KBM-7 (cell line): ENCODE measurements at places on chromosomes 1 and 21.

DNA sequence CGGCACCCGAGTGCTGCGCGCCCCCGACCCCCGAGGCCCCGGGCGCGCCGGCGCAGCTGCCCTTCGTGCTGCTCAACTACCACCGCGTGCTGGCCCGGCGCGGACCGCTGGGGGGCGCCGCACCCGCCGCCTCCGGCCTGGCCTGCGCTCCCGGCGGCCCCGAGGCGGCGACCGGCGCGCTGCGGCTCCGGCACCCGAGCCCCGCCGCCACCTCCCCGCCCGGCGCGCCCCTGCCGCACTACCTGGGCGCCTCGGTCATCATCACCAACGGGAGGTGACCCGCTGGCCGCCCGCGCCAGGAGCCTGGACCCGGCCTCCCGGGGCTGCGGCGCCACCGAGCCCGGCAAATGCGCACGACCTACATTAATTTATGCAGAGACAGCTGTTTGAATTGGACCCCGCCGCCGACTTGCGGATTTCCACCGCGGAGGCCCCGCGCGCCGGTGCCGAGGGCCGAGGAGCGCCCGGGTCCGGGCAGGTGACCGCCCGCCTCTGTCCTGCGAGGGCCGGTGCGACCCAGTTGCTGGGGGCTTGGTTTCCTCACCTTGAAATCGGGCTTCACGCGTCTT, 49.0 kb downstream of the SIM2 start:
- peak; percentile 46 for DNase-seq

GRCh38 chr1:20386323-20387081, 95.8 kb downstream of the VWA5B1 start:
- DNase-seq, result no peak

DNA sequence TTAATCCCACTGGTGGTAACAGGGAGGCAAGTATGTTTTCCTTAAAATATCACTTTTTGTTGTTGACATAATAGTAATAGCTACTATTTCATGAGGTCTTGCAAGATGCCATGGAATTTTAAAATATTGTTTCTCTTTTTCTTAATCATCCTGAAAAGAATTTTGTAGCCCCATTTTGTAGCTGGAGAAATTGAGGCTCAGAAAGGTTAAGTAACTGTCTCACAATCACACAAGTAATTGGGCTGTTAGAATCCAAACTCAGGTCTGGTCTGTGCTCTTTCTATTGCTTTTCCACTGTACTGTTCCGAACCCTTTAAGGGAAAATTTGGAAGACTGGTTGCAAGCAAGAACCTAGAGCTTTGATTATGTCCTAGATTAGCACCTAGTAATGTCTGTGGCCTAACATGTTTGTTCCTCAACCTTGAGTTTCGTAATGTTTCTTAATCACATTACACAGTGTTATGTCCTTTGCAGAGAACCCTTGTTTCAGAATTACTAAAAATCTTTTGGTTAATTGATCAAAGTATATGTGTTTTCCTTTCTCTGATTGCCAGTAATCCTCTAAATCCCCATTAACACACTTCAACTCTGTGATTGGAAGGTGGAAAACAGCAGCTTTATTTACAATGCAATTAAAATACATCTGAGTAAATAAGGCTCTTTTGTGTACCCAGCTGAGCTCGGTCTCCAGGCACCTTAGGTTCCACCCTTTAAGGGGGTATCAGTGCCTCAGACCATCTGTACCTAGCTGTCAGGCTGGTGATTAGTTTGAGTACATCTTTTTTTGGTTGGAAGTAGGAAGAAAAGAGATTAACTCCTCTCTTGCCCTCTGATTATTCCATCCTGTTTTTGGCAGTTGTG, 10.4 kb downstream of the LRRC42 start:
- DNase-seq, result no peak

DNA sequence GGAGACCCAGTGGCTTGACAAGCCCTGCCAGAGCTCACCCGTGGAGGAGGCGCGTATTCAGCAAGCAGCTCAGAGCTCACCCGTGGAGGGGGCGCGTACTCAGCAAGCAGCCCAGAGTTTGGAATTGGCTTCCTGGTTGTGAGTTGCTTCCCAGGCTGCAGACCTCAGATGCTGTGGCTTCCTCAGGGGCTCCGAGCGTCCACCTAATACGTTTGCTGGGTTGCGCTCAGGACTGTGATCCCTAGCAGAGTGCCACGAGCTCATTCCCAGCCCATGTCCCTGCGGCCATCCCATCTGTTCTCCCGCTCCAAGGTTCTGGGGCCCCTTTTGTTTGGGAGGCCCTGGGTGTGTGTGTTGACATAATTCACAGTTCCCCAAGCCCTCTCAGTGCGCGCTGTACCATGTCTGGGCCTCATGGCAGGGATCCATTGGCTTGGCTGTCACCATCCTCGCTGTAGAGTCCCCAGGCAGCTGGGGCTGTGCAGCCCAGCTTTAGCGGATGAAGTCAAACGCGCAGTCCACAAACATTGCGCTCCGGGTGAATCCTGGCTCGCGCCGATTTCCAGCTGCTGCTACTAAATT, 3.6 kb downstream of the AJAP1 start:
- no peak for DNase-seq

- no peak for DNase-seq
These were observed 20.5 kb downstream of the MX1 start for GRCh38 chr21:41446586-41446985.

GRCh38 chr21:26840912-26841311, 4.3 kb downstream of the ADAMTS1 start:
- DNase-seq, result no peak

- no peak for DNase-seq
These were observed 338.0 kb downstream of the MATN1 start for GRCh38 chr1:30385246-30385995.

DNA sequence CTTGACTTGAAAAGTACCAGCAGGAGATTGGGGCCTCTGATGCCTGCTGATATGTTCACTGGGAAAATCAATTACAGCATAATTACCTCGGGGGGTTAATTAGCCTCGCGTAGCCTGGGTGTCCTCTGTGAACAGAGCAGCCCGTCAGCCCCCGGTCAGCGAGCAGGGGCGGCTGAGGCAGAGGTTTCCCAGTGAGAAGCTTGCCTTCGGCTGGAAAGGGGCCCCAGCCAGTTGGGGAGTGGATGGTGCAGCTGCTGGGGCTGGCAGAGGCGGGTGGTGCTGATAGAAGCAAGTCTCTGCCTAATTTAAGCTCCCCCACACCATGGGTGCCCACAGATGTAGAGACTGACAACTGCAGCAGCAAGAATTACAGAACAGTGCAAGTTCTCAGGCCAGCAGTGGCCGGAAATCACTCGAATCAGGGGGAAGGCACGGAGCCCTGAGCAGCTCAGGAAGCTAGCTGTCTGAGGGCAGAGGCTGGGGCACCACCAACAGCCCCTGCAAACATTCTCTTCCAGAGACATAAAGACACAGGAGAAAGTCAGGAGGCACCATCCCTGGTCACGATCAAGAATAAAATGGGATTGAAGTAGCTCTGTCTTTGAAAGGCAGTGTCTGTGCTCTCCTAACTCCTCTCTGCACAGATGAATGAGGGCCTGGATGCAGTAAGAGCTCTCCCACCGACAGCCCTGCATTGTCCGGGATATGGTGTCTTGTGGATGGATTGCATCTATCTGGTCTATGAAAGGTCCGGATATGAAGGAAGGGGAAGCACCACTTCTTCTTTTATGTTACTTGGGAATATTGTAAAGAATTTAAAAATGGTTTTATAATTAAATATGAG, 166.5 kb upstream of the CD34 start:
- DNase-seq, result no peak

DNA sequence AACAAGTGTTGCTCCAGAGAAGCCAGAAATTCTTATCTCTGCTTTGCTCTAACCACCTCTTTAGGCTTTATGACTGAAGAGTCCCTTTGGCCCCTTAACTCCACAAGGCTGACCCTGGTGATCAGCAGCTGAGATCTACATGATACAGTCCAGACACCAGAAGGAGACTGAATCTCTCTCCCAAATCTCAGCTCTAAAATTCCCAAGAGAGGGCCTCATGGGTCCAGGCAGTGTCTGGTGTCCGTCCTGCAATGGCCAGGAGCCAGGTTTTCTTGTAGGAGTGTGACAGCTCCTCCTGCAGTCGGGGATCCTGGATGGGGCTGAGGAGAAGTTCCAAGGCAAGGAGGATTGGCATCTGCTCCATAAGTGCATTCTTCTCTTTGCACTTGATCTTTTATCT, 35.3 kb downstream of the L1TD1 start:
- no peak for DNase-seq

DNA sequence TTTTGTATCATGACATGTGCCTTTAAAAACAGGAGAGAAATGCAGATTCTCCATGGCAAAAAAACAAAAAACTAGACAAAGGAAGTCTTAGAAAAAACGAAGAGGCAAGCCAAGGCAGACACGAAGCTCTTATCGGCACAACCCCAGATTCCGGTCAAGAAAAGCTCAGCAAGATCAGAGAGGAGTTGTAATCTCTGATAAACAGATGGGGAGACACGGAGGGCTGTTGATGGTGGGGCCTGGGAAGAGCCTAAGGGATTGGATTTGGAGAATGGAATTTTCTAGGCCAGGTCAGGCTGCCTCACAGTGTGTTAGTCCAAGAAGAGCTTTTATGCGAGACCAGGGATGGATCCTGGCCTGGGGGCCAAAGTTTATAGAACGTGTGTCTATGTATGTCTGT, 96.2 kb upstream of the AKT3 start:
- DNase-seq, result no peak

- DNase-seq, result no peak
These were observed 85.9 kb upstream of the SLC25A33 start for GRCh38 chr1:9453375-9453774.

DNA sequence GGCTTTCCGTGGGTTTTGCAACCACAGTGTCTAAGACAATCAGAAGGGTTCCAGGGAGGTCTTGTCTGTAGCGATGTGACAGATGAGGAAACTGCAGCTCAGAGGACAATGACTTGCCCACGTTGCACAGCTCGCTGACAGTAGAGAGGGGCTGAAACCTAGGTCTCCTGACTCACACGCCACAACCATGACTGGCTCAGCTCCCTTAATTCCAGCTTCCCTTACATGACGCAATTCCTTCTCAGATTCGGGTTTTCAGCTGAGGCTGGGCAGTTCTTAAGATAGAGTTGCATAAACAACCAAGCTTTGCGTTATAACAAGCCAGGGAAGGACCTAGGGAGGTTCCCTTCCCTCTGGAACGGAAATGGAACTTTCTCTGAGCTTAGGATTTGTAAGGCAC, 36.3 kb downstream of the DHCR24 start:
- DNase-seq, result no peak

- no peak for DNase-seq
These were observed 689.6 kb downstream of the USP25 start for GRCh38 chr21:16419188-16419921.

DNA sequence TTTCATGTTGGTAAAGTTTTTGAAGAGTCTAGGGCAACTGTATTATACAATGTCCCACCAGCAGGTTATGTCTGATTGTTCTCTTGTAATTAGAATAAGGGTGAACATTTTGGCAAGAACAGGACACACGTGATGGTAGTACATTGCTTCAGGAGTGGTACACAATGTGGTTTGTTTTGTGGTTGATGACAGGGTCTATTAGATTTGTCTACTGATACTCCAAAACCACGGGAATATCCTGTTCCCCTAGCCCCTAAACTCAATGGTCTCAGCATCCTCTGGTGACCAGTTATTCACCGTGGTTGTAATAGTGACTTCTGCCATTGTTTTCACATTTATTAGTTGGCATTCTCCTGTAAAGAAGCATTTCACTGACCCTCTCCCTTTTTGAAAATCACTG, 22.1 kb upstream of the ACTA1 start:
- no peak for DNase-seq

- DNase-seq, result no peak
These were observed 51.7 kb downstream of the TOR1AIP2 start for GRCh38 chr1:179825798-179826460.

DNA sequence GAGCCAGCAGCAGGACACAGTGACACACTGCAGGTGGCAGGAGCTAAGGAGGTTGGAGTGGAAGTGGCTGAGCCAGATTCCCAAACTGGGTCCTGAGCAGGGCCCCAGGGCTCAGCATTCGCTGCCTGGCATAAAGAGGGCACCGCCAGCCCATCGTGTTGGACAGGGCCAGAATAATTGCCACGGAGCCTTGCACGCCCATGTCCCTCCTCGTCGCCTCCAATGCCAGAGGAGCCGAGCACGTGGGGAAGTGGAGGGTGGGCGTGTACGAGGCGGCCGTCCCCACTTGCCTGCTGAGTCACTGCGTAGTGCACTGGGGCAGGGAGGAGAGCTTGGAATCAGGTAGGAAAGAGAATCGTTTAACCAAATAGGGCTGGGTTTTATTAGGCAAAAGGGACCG, 26.1 kb upstream of the LRRC47 start:
- no peak for DNase-seq

GRCh38 chr1:193070386-193070753, 11.0 kb downstream of the RO60 start:
- peak; percentile 45 for DNase-seq

DNA sequence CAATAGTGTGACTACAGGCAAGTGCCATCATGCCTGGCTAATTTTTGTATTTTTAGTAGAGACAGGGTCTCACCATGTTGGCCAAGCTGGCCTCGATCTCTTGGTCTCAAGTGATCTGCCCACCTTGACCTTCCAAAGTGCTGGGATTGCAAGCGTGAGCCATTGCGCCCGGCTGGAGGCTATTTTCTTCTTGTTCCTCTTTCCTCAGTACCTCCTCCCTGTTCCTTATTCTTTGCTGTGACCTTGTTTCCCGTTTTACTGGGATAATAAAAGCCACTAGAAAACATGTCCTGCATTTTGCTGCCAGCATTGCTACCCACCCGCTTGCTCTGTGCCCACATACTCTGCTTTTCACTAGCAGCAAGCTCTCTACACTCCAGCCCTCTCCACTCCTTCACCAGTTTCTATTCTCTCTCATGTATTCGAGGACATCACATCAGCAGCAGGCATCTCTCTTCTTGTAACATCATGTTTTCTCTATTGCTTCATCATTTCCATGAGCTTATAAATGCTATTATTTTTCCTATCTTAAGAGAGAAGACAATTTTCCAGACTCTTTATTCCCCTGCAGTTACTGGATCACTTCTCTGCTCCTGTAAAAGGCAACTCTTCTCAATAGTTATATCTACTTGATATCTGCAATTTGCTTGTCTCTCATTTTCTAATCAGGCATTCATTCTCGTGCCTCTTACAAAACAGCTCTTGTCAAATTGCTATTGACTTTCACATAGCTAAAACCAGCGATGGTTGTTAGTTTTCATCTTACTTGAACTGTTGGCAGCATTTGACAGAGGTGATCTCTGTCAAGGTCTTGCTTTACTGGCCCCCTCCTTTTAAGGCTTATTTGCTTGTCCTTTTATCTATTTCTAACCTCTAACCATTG, 34.5 kb upstream of the C21orf91 start:
- peak; percentile 31 for DNase-seq

- peak; percentile 56 for DNase-seq
These were observed 1.1 kb downstream of the CTPS1 start for GRCh38 chr1:40980453-40981121.

DNA sequence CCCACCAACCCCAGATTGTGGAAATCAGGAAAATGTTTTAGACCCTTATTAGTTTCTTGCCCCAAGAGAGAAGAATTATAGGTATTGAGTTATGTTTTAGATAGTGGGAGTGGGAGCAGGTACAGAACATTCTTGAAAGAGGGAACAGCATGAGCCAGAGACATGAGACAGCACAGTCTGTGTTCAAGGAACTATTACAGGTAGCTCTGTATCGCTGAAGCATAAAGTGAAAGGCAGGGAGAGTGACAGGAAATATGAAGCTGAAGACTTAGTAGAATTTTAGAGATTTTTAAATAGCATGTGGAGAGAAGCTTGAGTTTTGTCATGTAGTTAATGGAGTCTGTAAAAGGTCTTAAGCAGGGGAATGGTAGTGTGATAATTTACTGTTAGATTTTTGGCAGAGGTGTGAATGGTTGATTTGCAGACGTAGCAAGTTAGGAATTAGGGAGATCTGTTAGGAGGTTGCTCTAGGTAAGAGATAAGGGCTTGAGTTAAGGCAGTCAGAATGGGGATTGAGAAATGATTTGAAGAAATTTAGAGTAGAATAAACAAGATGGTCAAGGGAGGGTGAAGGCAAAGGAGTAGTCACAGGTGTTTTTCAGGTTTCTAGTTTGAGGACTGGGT, 11.6 kb downstream of the SUCO start:
- no peak for DNase-seq
